Activated CD4-positive, alpha-beta memory T cell treated with anti-CD3 and anti-CD28 coated beads for 36 hours (primary cell): ENCODE measurements at places on chromosomes 3 and 15.

DNA sequence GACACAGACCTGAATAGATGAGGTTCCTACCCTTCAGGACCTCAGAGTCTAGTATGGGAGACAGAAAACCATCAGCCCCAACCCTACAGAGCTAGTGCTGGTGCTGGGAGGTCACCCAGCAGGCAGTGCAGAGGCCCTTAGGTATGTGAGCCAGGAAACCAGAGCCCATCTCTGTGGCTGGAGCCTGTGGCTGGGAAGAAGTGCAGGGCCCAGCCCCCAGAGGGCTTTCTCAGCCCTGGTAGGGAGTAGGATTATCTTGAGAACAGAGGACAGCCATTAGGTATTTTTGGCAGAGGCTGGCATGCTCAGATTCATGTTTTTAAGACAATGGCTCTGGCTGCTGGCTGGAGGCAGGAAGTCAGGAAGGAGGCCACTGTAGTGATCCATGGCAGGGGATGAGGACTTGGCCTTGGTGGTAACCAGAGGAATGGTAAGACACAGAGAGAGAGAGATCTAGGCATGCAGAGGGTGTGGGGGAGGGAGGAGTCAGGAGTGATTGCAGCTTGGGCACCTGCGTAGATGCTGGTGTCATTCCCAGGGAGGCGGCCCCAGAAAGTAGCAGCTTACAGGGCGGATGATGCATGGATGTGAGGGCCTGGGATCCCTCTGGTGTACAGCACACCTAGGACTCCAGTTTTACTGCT, 220.9 kb upstream of the EIF1B start:
- DNase-seq: no peak

DNA sequence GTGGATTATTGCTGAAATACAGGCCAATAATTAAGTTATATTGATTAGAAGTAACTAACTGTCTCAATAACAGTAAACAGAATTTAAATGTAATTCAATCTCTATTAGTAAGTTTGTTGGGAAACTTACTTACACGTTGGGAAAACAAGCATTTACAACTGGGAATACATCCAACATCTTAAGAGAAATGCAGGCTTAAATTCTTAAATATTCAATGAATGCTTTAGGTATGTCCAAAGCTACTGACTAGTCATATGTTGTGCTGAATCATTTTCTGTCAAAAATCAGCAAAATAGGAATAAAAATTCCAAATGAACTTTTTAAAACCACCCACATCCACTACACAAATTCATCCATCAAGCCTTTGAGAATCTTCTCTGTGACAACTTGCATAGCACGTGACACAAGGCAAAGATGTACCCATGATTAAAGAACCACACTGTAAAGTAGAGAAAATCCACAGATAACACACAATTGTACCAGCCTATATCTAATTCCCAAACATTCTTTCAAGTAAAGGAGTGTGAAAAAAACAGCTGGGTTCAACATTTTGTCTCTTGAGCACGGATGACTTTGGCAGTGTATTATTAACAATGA, 60.0 kb downstream of the NMNAT3 start:
- no peak for DNase-seq

GRCh38 chr3:29697989-29698388, 417.1 kb downstream of the RBMS3 start:
- no peak for DNase-seq

GRCh38 chr15:73284090-73284716, 84.6 kb downstream of the HCN4 start:
- DNase-seq: no peak

GRCh38 chr3:98730338-98730737, 32.8 kb upstream of the ST3GAL6 start:
- no peak for DNase-seq

- DNase-seq: no peak
Measured at GRCh38 chr15:78642331-78642730, 1.3 kb upstream of the CHRNB4 start.

DNA sequence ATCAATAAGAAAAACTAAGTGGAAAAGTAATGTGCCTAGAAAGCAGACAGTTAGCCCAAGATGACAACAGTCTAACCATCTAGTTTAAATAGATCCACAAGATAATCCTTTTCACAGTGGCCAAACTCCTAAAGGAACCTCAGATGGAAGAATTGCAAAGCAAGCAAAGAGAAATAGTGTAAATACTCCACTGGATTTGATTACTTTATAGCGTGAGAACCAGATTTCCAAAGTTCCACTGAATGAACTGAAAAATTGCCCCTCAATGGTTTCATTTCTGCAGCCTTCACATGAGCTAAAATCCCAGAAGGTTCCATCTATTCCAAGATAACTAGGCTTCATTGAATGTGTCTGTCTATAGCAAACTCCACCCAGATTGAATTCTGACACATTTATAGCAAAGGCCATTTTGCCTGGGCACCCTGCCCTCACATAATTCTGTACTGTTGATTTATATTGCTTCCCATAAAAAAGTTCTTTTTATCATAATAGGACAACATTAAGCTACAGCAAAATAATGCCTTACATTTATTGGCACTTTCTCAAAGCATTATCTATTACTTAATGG, 129.7 kb upstream of the THBS1 start:
- DNase-seq: no peak

- DNase-seq: no peak
Measured at GRCh38 chr3:80384811-80385210, 617.0 kb upstream of the ROBO1 start.

GRCh38 chr3:129665024-129665768, 58.7 kb upstream of the PLXND1 start:
- no peak for DNase-seq

GRCh38 chr3:10552631-10552943, 47.2 kb upstream of the ATP2B2 start:
- DNase-seq: peak; percentile 38

- DNase-seq: no peak
Measured at GRCh38 chr3:156963096-156963495, 136.9 kb downstream of the LEKR1 start.

DNA sequence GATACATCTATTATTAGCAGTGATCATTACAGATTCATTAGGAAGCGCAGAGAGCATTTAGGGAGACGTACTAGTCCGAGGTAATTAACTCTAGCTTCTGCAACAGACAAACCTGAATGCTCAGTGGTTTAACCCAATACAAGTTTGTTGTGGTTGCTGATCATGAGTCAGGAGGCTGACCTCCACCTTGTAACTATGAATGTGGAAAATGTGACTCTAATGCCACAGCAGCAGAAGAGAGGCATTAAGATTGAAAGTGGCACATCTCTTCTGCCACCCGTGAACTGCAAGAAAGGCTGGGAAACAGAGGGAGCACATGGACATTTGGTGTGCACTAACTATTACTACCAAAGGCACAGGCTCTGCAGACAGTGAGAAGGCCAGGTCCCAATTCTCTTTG, 71.2 kb upstream of the C3orf80 start:
- DNase-seq: no peak

DNA sequence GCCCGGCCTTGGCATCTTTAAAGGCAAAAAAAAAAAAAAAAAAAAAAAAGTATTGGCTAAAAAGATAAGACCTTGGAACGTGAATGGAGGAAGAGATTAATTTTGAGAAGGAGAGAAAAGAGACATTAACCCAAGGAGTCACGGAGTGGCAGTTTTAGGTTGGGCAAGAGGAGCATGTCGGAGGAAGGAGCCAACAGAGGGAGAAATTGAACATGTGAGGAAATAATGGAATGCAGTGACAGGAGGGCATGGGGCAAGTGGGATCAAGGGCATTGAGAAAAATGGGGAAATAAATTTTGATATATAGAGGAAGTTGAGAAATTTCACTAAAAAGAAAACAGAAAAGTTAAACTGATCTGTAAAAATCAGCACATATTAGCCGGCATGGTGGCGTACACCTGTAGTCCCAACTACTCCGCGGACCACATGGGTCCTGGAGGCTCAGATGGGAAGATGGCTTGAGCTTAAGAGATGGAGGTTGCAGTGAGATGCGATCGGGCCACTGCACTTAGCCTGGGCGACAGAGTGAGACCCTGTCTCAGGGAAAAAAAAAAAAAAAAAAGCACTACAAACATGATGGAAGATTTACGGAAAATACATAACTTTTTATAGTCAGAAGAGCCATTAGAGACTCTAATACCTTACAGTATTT, 1.2 kb downstream of the HAUS2 start:
- DNase-seq: no peak

DNA sequence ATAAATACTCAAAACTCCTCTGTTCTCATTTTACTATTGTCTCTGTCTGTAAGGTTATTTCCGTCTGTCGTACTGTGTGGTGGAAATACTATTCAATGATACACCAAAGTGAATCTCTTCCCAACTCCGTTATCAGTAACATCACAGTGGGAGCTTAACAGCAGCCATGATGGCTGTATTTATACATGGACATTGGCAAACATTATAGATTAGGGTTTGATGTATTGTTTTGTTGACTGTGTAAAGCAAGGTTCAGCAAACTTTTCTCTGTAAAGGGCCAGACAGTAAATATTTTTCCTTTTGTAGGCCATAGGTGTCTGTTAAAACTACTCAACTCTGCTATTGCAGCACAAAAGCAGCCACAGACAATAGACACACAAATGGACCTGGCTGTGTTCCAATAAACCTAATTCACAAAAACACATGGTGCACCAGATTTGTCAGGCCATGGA, 23.2 kb downstream of the LIPC start:
- DNase-seq: no peak

- peak; percentile 5 for DNase-seq
Measured at GRCh38 chr15:79084308-79084968, 6.1 kb downstream of the RASGRF1 start.

DNA sequence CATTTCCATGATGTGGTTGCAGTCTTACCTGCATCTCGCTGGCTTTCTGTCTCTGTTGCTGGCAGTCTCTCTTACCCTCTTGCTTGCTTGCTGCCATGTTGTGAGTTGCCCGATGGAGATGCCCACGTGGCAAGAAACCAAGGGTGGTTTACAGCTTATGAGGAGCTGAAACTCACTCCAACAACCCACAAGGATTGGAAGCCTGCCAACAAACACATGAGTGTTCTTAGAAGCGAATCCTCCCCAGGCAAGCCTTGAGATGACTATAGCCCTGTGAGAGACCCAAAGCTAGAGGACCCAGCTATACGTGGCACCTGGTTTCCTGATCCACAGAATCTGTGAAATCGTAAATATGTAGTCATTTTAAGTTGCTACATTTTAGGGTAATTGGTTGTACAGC, 490.9 kb upstream of the ADAMTS9 start:
- no peak for DNase-seq

- DNase-seq: no peak
Measured at GRCh38 chr3:187570776-187571175, 99.4 kb downstream of the SST start.

GRCh38 chr3:189954733-189955665, 165.7 kb downstream of the P3H2 start:
- DNase-seq: no peak

DNA sequence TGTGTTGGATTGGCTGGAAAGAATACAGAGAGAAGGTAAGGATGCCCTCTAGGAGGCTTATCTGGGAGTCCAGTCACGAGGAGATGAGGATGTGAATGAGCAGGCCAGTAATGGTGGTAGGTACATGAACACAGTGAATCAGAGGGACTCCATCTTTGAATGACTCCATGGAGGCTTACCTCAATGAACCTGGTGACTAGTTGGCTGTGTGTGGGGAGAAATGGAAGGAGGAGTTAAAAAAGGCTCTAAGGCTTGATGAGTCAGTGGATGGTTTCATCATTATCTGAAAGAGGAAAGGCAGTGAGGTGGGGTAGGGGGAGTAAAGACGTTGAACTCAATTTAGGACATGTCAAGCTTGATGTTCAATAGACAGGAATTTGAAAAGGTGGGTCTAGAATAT, 61.1 kb downstream of the KCNAB1 start:
- no peak for DNase-seq

DNA sequence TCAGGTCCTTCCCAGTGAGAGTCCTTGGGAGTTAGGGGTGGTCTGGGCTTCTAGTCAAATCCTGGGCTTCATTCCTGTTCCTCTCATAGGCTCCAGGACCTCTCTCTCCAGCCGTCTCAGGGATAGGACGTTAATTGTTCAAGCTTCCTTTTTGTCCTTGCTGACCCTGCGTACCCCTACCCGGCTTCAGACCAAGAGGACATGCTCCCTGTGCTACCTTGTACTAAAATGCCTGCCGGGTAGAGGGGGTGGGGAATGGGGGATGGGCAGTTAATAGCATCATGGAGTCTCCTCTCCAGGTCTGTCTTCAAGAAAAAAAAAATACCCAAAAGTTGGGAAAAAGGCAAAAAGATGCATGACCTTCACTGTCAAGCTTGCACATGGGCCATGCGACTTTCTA, 36.5 kb upstream of the GALNT15 start:
- no peak for DNase-seq

DNA sequence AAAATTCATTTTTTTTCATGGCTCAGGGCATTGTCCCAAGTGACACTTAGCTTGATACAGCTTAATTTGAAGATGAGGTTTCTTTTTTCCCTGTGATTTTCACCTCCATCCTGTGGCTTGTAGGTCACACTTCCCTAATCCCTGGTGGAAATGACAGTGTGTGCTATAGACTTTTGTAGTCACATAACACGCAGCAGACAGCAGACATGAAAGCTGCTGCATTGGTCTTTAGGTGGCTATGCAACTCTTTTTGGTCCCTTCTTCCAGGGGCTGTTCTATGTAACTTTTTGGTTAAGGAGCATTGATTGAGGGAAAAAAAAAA, 38.8 kb downstream of the TRAK1 start:
- no peak for DNase-seq

DNA sequence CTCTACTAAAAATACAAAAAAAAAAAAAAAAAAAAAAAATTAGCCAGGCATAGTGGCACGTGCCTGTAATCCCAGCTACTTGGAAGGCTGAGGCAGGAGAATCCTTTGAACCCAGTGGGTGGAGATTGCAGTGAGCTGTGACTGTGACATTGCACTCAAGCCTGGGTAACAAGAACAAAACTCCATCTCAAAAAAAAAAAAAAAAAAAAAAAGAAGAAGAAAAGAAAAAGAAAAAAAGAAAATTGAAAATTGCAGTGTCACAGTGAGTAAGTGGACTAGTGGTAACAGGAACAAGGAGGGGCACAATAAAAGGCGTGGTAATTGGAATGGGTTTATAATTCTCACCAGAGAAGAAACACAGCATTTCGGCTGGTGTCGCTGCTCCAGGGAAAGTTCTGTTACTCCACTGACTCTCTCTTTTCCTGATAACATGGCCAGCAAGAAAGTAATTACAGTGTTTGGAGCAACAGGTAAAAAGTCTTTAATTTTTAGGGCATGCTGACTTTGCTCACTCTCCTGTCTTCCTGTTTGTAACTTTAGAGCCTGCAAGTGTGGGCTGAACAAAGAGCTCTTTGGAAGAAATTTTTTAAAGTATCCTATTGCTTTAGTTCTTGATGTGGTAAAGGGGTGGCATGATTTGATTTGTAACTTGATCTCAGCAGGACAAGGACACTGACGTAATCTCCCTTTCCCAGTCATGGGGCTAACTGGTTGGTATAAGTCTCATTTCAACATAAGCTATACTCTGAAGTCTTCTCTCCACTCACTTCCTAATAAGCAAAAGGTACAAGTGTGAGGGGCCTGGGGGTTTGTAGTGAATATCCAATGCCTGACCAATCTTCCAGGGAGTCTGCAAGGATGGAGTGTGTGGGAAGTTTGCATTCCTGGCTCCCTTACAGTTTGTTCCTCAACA, 22.1 kb upstream of the TRA2B start:
- no peak for DNase-seq
